ENCODE measurements at places on chromosomes 3 and 15. TPM values are rescaled to one million over a fixed set of nuclear protein-coding genes. Genes with fewer than 3 reads are reported as not detected.

Gene MYEF2
- polyA plus RNA-seq = 17.7 TPM

- peak; percentile 61 for DNase-seq
Observed at GRCh38 chr3:4493941-4494894, 1.1 kb downstream of the ITPR1 start.

- DNase-seq = no peak
Observed at GRCh38 chr15:78002996-78003395, 74.5 kb downstream of the TBC1D2B start.

Gene CPN2
- not detected for polyA plus RNA-seq

- no peak for DNase-seq
Observed at GRCh38 chr3:11053926-11054503, 61.5 kb downstream of the SLC6A1 start.

DNA sequence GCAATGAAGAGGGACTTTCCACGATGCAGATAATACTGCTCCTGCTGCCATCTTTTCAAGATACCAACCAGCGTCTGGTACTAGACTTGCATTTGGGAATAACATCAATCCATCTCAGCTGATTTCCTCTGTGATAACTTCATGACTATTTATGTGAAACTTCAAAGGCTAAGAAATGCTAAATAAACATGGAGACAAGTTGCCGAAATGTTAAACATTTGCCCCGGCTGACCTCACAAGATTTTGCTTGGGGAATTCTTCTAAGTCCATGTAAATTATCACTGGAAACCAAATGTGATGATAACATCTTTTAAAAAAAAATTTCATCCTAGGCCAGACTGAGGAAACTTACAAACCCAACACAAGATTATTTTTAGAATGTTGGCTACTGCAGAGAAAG is 185.8 kb upstream of the PRICKLE2 start:
- no peak for DNase-seq

DNA sequence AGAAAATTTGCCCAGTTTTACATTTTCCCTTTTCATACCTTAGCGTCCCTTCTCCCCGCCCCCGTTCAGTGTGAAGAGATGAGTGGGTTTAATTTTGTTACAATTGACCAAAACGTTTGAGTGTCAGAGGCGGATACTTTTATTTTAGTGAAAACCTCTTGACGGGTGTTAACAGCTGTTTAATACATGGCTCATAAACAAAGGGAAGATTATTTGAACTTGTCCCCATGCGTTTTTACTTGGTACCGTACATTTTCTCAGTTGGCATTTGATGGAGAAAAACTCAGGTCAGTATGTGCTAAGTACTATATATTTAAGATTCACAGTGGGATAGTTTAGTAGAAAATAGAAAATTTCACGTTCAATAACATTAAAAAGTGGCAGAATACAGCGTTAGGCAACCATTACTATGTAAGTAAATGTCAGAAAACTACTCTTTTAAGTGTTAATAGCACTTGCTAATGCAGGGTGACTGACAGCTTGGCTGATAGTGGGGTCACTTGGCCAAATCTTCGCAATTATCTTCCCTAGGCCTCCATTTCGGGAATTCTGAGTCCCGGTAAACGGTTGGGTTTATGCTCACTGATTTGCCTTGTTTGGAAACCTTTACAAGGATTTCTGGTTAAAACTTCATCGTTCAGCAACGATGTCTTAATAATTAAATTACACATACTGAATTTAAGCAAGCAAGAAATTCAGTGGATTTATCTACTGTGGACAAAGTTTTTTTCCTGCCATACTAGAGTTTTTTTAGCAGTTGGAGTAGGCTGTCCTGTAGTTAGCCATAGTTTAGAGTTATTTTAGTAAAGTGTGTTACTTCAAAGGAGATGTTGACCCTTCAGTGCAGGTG is 4.8 kb downstream of the CHD2 start:
- DNase-seq = no peak

- DNase-seq = no peak
Observed at GRCh38 chr3:110577854-110578253, 493.8 kb upstream of the NECTIN3 start.

DNA sequence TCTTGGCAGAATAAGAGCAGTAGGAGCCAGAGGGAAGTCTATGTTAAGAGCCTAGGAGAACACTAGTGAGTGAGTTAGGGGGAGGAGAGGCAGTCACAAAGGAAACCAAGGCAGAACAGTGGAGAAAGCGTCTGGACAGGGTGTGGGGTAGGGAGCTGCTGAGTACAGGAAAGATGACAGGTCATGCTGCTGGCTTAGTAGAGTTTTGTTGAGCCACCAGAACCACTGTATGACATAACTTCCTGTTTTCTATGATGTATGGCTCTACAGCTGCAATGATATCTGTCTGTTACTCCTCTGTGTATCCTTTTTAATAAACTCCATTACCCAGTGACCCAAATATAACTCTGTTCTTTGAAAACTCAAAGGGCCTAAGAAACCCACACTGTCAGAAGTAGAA is 10.6 kb upstream of the STT3B start:
- DNase-seq = no peak

Gene TIPIN
- polyA plus RNA-seq = 9.5 TPM

DNA sequence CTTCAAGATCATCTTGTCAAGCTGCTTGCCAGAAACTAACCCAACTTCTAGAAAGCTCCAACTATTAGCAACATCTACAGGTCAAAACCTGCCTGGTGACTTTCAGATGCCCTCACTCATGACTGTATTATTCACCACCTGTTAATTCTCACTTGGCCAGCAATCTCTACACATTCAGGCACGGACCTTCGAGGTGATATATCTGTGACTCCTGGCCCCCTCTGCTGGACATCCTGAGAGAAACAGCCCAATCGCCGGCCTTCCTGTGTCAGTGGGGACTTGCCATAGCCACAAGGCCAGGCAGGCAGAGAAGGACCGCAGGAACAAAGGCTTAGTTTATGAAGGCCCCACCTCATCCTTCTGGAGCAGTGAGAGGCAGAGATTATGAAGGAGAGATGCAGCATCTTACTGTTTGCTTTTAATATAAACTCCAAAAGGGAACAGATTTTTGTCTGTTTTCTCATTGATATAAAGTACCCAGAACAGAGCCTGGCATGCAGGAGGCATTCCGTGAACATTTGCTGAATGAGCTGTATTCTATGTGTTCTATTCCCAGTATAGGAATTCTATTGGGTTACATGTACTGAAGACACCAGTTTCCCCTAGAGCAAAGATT is 24.4 kb upstream of the OCA2 start:
- peak; percentile 64 for DNase-seq

Gene CMTM8
- 2.8 TPM for polyA plus RNA-seq

GRCh38 chr3:157369727-157370421 is 66.8 kb upstream of the PTX3 start:
- DNase-seq = peak; percentile 42

DNA sequence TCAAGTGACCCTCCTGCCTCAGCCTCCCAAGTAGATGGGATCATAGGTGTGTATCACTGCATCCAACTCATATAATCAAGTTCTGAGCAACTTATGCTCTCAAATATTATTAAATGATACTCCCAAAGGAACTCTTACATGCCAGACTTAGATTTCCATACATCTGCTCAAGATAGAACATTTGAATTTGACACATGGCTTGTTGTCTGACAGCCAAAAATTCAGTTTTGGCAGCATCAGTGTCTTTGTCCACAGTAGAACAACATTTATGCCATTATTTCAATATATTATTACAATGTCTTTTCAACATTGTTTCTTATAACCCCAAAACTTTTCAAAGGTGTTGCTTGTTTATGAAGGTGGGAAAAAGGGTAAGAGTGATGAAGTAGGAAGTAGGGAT is 116.2 kb downstream of the SUCNR1 start:
- peak; percentile 57 for DNase-seq

Gene TMEM44
- 31.9 TPM for polyA plus RNA-seq

Gene PTPN9
- 23.4 TPM for polyA plus RNA-seq
